ENCODE measurements at places on chromosomes 1 and 21.

- no peak for DNase-seq
Observed at GRCh38 chr1:12593621-12594066, 24.4 kb downstream of the DHRS3 start.

DNA sequence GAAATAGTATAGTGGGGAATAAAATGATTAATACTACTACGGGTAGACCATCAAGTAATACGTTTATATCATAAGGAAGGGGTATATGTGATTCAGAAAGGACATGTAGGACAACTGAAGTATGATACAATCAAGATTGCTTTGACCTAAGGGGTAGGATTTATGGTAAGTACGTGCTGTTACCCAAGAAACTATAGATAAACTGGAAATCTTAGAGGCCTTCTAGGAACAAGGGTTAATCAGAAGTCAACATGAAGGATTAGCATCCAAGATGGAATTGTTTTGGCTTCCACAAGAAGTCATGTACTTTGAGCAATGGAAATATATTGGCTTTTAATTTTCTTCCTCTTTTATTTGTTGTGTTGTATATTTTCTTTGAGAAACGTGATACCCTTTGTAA is 13.2 kb upstream of the ZMYM4 start:
- no peak for DNase-seq

DNA sequence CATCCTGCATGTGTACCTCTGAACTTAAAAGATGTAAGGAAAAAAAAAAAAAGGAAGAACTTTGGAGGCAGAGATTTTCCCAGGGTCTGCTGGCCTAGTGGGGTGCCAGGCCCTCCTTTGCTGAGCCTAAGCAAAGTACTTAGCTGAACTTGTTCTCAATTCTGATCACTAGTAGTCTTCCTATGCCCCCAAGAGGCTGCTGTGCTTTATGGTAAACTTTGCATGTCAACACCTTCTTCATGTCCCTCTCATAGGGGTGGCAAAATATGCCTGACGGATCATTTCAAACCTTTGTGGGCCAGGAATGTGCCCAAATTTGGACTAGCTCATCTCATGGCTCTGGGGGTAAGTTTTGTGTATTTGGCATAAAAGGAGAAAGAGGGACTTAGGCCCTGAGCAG is 1.4 kb upstream of the USP21 start:
- no peak for DNase-seq

DNA sequence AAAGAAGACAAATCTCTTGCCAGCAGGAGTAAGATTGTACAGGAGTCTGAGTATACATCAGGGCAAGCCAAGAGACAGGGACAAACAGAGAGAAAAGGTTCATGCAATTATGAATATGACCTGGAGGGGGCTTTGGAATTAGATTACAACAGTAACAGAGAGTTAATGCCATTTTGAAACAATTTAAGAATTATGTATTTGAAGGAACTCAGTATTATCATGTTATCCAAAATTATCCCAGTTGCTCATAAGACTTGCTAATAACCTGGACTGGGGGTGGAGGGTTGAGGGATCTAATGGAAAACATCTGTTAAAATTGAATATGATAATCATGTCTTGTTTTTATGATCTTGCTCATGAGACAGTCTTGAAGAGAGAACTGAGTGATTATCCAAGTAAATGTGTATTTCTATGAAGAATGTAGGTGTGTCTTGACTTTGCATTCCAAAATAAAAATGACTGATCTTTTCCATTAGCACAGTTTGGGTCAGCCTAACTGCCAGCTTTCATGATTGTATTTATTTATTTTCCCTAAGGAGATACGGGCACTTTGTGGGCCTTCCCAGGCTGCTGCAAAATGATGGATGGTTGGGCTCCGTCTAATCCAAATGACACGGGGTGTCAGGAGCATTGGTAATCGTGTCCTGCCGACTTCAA is 117.7 kb downstream of the ERG start:
- DNase-seq, result no peak

GRCh38 chr1:185238447-185238846 is 78.6 kb downstream of the IVNS1ABP start:
- DNase-seq, result no peak
